Stimulated activated CD4-positive, alpha-beta T cell treated with anti-CD3 and anti-CD28 coated beads, Interleukin-4, amount 100 ng/mL, for 48 hours (primary cell): ENCODE measurements at places on chromosomes 12 and 14.

- no peak for DNase-seq
Measured at GRCh38 chr12:49482095-49483051, 56.5 kb upstream of the KCNH3 start.

DNA sequence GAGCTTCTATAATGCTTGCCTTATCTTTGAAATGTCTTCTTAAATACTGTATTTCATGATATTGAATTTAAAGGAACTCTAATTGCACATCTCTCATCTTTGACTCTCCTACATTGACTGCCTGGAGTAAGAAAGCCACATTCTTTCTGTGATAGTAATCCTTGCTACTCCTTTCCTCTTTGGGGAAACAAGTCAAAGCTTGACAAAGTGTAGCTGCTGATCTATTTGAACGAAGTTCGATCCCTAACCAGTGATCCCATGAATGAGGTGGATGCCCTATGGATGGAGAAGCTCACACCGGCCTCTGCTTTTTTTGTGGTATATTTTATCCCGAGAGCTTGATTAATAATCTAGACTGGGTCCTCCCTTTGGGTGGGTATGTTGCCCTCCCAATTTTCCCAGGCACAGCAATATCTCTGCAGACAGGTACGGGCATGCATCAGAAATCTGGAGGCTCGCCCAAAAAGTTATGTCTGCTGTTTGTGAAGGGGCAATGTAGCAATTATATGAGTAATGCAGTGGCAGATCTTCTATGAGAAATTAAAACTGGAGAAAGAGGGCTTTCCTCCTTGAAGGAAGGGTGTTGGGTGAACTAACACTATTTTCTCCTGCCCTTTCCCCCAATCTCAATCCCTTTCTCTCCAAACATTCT is 163.0 kb upstream of the FRMD6 start:
- no peak for DNase-seq

GRCh38 chr14:29937116-29937515 is 9.5 kb upstream of the PRKD1 start:
- no peak for DNase-seq

- DNase-seq = no peak
Measured at GRCh38 chr12:104486943-104487819, 30.4 kb downstream of the CHST11 start.

DNA sequence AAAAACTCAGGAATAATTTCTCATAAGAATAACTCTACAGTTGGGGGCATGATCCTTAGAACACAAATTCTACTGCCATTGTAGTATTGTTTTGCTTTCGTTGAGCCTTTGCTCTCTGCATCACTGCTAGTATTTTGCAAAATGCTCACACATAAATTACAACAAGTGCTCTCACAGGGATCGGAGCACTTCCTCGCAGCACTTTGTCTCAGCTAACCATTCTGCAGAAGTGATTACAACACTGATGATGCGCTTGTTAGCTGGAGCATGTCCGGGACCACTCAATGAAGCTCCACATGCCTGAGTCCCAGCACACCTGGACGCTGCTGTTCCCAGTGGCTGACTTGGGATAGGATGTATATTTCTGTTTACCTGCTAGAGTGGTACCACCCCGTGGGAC is 31.6 kb downstream of the MOAP1 start:
- no peak for DNase-seq

GRCh38 chr12:26496170-26496569 is 300.8 kb downstream of the SSPN start:
- no peak for DNase-seq

- no peak for DNase-seq
Measured at GRCh38 chr12:111573476-111573875, 25.6 kb downstream of the ATXN2 start.

DNA sequence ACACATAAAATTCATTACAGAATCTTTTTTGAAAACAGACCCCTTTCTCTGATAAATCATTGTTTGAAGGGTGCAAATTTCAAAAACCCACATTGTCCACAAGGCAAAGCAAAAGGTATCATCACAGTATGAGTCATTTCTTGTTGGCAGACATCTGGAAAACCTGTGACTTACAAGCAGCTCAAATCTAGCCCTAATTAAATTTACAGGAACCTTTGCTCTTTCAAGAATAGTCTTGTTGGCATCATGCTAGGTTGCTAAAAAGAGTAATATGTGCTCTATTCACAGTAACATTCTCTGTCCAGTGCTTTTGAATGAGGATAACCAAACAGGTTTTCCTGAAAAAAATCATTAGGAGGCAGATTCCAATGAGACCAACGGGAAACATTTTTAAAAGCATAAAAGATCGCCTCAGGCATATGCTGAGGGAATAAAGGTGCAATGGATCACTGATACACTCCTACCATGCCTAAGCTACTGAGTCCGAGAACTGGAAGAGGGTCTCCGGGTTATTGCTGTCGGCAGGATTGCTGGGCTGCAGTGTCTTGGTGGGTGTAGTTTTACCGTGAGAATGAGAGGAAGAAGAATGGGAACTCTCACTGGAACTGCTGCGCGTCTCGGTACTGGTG is 55.5 kb upstream of the TTC7B start:
- DNase-seq = no peak

GRCh38 chr12:5746036-5746908 is 198.8 kb downstream of the ANO2 start:
- no peak for DNase-seq

DNA sequence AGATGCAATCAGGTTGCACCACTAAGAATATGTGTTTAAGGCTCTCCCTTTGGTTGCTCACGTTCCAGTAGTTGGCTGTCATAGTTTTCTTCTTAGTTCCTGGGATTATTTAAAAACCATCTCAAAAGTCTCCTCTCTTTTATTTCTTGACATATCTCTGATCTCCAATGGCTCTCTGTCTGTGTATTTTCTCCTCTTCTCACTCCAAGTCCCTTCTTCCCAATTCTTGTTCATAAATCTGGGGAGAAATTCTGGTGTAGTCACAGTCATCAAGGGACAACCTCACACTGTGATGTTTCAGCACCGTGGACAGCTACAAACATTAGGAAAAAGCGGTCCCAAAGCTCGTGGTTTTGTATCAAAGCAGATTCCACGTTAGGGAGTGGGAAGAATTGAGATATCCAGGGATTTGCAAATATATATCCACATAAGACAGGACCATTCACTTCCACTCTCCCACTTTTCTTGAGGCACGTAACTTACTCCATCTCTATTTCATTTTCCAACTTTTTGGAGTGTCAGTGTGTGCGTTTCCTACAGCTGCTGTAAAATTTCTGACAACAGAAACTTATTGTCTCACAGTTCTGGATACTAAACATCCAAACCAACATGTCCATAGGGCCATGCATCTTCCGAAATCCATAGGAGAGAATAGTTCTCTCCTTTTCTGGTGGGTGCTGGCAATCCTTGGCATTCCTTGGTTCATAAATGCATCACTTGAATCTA is 80.6 kb upstream of the TMEM233 start:
- DNase-seq = no peak

DNA sequence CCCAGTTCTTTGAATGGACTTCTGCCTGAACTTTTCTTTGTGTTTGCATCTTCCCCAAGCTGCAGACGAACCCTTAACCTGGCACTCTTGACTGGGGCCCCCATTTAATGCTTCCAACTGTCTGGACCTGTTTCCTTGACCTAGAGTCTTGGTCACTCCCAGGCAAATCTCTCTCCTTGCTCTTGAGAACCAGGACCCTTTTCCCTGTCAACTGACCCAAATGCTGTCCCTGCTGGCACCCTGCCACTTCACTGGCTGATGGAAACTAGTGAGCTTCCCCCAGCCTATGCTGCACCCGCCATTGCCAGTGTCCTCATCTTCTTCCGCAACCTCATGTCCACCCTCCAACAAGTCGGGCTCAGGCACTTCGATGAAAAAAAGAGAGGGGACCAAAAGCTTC is 79.5 kb downstream of the PRIMA1 start:
- no peak for DNase-seq

GRCh38 chr14:64910847-64911495 is 3.3 kb upstream of the CHURC1 start:
- no peak for DNase-seq

GRCh38 chr14:93799989-93800921 is 12.0 kb upstream of the PRIMA1 start:
- no peak for DNase-seq

GRCh38 chr12:92928421-92928961 is 604 bp downstream of the EEA1 start:
- peak; percentile 61 for DNase-seq

DNA sequence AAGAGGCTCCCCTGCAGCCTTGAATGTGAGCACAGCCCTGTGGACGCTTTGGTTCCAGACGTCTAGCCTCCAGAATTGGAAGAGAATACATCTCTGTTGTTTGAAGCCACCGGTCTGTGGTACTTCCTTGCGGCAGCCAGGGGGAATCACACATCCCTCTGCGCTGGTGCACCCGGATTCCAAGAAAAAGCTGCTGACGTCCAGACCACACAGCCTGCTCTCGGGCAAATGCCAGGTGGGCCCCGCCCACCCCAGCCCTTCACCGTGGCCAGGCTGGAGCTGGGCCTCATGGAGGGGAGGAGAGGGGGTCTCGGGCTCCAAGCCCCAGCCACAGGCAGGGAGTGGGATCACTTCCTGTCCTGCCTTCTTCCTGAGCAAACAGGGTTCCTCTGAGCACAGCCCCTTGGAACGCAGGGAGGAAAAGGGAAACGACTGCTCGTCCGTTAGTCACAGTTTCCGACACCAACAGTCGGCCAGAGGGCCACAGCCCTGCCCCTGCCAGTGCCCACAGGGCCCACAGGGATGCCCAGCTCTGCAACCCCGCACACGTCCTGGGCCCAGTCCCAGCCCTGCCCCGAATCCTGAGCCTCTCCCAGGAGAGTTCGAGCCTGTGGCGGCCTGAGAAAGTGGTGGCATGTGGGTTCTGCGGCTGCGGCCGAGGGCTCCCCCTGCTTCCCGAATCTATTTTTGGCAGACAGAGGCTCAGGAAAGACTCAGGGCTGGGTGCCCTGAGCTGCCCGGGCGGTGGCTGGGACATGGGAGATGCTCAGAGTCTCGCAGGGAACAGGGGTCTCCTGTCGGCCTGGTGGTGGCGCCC is 85.3 kb downstream of the RFLNA start:
- DNase-seq = no peak

- DNase-seq = no peak
Measured at GRCh38 chr14:22509036-22509709, 79.9 kb downstream of the DAD1 start.

- DNase-seq = no peak
Measured at GRCh38 chr12:129830796-129831195, 73.0 kb downstream of the TMEM132D start.

DNA sequence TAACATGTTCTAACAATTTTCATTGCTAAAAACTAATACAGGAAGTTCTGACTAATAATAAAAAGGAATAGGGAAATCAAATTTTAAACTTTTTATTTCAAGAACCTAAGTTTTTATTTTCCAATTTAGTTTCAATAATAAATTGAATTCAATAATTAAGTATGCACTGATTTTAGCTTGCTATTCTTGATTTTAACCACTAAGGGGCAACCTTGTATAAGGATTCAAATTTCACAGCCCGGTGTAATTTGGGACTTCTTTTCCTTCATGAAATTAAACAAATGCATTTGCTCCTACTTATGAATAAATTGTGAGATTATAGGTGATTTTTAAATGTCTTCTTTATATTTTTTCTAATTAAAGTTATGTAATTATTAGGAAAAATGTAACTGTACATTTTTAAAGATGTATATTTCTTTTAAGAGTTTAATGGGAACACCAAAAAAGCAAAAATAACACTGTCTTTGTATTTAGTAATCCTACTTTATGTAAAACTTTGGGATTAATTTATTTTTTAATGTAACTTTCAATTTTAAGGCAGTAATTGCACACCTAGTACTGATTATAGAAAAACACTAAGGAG is 241.4 kb upstream of the PDZRN4 start:
- no peak for DNase-seq

GRCh38 chr14:49950275-49951228 is 57.7 kb downstream of the ARF6 start:
- DNase-seq = no peak

DNA sequence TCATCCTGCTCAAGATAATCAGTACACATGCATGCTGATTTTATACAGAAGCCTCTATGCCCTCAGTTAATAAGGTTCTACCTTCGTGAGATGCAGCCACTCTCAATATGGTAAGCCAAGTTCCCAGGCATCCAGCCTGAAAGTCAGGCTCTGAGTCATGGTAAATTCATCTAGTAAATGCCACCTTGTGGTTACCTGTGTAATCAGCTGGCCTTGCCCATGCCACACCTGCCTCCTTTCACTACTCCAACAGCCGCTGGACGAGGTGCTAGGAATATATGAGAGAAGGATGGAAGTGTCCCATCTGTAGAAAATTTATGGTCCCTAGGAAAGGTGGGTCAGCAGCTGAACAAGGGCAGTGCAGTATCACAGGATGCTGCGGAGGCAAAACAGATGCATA is 207.3 kb downstream of the SSPN start:
- no peak for DNase-seq

GRCh38 chr12:123690191-123690840 is 19.4 kb downstream of the TCTN2 start:
- DNase-seq = no peak

- no peak for DNase-seq
Measured at GRCh38 chr14:100302616-100303015, 3.6 kb downstream of the SLC25A29 start.

GRCh38 chr12:125159702-125160101 is 94.5 kb downstream of the AACS start:
- DNase-seq = no peak

DNA sequence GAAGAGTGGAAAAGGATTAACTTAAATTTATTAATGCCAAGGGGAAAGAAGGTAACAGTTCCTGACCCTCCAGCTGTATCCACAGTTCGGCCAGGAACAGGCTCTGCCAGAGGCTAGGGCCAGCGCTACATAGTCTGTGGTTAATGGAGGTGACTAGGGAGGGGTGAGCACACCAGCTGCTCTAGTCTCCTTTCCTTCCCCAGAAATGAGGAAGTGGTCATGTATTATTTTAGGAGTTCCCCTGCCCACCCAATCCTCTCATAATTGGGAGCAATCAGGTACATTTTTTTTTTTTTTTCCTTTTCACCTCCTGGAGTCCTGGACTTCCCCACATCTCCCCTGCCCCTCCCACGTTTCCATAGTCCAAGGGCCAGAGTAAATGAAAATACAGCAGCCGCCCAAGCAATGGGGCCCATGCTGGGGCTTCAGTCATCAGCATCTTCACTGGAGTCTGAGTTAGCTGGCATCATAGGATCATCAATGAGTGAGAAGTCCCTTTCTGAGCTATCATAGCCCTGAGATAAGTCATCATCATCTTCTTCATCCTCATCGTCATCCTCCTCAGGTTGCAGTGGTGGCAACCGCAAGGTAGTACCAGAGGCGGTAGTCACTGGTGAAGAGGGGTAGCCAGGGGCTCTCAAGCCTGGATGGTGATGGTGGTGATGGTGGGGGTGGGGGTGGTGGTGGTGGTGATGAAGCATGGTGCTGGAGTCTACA is 1.5 kb upstream of the SUPT16H start:
- DNase-seq = no peak
